ENCODE measurements at places on chromosomes 7 and 10. TPM values are rescaled to one million over a fixed set of nuclear protein-coding genes. Genes with fewer than 3 reads are reported as not detected.

DNA sequence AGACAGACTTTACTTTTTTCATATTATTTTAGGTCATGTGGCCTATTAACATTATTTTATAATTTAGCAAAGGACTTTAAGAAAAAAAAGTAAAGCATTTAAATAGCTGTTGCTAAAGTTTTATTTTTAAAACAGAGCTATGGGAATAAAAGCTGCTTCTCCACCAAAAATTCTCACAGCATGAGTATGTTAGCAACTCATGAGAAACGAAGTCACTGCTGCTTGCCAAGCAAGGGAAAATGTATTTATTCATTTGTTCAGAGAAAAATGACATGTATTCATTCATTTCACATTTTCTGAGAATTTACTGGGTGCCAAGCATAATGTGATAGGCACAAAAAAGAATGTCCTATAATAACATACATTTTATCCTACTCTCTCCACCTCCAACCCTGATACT is 5.1 kb downstream of the LRRC72 start:
- DNase-seq, result peak; percentile 26

Gene COPS6
- 93.6 TPM for polyA plus RNA-seq

- DNase-seq, result peak; percentile 53
These were observed 185.7 kb upstream of the TMEM72 start for GRCh38 chr10:44725404-44725803.

DNA sequence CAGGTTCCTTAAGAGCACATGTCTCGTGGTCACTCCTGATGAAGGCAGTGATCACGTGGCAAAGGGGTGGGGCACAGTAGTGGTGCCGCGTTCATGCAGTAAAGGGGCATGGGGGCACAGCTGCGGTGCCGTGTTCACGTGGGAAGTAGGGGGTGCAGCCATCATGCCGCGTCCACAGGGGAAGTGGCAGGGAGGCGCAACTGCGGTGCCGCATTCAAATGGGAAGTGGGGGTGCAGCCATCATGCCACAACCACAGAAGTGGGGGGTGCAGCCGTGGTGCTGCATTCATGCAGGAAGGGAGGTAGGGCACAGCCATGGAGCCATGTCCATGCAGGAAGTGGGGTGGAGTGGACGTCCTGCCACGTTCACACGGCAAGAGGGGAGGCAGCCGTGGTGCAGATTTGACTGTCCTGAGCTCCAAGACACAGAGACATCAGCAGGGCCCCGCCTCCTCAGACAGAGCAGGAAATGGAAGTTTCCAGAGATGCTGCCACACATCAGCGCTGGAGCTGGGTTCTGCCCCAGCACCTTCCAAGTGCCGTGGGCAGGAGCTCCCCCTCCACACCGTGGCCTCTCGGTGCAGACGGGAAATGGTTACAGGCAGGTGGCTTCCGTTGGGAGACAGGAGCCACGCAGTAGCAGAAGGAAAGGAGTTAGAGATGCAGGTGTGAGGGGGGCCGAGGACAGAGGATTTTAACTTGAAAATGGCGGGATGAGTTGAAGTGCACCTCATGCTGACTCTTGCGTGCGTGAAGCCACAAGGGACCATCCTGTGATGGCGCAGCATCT is 95.0 kb upstream of the DDC start:
- DNase-seq, result no peak

DNA sequence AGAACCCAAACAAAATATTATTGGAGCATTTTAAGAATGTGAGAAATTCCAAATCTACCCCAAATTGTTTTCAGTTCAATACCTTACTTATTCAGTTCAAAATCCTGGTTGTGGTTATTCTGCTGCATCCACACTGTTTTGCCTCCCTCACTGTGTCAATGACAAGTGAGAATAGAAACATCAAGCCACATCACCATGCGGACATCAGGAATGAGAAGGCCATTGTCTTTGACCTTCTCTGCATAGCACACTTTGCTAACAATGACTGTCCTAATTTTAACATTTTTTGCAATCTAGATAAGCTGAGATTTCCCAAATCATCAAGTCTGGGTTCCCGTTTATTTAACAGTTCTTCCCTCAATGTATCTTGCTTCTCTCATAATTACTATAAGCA is 93.7 kb downstream of the ELAPOR2 start:
- DNase-seq, result no peak

GRCh38 chr7:133118261-133118660 is 36.4 kb upstream of the CHCHD3 start:
- peak; percentile 20 for DNase-seq

- no peak for DNase-seq
These were observed 53.4 kb downstream of the TMEM209 start for GRCh38 chr7:130151591-130152492.

DNA sequence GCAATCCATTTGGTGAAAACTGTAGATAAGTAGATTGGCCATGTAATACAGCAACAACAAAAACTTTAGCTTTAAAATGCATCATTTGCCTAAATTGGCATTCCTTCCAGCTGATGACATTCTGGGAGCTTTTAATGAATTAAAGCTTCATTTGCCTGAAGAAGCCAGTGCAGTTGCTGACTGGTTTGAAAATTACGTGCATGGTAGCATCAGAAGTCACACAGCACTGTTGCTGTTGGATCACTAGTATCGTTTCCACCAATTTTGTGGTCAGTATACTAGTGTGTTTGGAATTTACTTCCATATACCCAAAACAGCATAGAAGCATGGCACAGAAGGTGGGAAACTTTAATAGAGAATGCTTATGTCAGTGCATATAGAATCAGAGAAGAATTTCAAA is 194.9 kb downstream of the ETV1 start:
- no peak for DNase-seq

Gene EGFR
- 18.9 TPM for polyA plus RNA-seq

GRCh38 chr7:129514683-129515082 is 12.4 kb downstream of the SMKR1 start:
- no peak for DNase-seq

- DNase-seq, result no peak
These were observed 410.4 kb upstream of the NPVF start for GRCh38 chr7:25638590-25639244.

- DNase-seq, result peak; percentile 85
These were observed 53.0 kb upstream of the PPP1R17 start for GRCh38 chr7:31633894-31634494.

- no peak for DNase-seq
These were observed 205.0 kb downstream of the DIP2C start for GRCh38 chr10:484441-484924.

Gene TEX47
- polyA plus RNA-seq, result not detected

GRCh38 chr7:43735403-43735801 is 6.1 kb upstream of the COA1 start:
- DNase-seq, result no peak

- DNase-seq, result no peak
These were observed 93.5 kb upstream of the DDC start for GRCh38 chr7:50658696-50659095.

Gene CAV2
- 39.0 TPM for polyA plus RNA-seq

- peak; percentile 58 for DNase-seq
These were observed 1.9 kb downstream of the ACSL5 start for GRCh38 chr10:112375721-112376395.

DNA sequence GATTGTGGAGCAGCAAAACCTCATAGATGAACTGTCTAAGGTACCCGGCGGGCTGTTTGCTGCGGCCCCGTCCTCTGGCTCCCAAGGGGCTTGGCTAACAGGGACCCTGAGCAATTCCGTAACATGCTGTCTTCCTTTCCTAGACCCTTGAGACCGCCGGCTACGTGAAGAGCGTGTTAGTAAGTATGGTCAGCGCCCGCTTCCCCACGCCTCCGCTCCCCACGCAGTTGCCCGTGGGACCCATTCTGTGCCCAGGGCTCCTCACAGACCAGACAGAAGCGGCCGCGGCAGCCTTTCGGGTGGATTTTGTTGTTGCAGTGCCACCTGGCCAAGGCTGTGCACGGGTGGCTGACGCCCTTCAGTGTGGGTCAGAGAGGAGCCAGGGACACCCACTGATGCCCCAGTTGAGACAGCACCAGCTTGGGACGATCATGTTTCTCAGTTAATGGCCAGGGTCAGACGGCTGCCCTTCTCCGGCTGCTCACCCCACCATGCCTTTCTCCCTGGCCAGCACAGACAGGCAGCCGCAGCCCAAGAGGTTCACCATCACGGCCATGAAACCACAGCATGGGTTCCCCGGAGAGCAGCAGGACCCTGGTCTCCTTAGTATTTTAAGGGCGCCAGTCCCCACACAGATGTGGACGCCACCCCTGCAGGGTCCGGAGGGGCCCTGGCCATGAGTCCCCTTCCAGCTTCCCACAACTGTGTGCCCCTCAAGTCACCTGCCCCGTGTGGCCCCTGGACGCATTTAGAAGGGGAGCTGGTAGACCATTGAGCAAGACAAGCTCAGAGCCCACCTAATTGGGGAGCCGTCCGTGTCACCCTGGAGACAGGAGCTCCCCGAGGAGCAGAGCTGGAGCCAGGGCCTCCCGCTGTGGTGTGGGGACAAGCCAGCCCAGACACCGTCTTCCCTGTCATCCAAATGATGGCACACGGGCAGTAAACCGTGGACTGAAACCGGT is 49.4 kb upstream of the DPYSL4 start:
- no peak for DNase-seq

DNA sequence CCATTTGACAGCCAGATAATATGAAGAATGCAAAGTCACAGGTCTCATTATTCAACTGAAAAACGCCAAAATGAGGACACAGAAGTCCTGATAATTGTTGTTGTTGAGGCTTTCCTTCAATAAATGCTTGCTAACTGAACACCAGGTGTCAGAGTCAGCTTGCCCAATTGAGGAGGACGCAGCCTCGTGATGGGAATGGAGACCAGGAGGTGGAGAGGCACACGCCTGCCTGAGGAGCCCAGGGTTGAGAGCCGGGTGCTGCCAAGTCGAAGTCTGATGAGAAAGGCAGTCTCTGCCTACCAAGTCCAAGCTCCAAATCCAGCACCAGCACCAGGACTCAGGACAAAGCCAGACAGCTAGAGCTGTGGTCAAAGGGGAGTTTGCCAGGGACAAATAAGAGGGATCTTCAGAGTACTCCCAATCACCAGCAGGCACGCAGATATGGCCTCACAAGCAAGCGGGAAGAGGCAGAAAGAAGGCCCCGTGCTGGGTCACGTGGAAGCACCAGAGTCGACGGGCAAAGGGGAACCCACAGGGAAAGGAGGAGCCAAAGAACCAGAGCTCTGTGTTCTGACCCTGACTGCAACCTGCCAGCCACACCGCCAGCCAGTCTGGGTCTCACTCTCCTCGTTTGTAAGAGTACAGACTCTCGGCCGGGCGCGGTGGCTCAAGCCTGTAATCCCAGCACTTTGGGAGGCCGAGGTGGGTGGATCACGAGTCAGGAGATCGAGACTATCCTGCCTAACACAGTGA is 47.6 kb downstream of the VOPP1 start:
- no peak for DNase-seq

- no peak for DNase-seq
These were observed 73.8 kb downstream of the DIP2C start for GRCh38 chr10:615583-616152.

DNA sequence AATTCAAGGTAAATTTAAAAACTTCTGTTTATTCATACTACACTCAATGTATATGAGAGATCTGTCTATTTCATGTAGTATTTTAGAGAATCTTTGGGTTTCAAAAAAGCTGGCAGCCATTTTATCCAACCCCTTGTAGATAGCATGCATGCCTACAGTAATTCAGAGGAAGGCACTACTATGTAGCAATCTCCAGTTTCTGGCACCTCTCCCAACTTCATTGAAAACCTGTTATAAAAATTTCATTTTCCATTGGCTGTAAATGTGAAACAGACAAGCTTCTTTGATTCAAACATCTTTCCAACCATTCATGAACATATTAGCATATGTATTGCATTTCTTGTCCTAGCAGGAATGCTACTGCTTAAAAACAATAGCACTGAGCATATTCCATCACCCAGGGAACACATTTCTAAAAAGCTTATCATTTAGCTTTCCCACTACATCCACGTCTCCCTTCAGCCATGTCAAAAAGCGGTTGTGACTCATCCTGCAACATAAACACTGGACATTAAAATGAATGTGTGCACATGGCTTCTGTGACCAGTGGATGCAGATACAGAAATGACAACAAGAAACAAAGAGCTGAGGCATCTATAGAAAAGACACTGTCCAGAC is 330.4 kb upstream of the AOAH start:
- no peak for DNase-seq

DNA sequence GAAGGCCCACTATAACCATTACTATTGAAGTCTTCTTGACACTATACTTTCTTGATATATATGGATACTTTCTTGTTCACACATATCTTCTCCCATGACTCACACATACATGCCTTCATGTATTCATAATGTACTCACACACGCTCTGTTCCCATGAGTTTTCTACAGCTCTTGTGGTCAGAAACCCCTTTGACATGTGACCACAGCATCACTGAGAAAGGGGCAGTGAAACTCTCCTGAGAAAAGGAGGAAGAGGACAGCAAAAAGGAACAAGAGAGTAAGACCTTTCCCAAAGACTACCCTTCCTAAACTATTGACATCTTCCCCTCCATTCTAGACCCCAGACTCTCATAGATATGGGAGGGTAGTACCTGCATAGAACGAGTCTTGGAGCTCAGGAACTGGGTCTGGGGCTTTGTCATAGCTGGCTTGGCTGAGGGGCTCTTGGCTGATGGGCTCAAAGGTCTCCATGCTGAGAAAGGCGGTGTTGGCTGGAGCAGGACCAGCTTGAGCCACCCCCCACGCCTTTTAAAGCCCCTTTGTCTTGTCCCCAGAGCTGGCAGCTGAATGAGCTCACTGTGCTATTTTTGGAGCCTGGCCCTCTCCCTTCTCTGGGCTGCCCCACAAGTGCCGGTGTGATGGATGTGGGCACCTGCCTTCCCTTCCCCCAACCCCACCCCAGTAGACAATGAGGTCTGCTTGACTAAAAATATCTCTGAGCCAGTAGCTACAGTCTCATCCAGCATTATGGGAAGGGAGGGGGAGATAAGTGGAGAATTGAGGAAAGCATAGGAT is 5.1 kb downstream of the SYNPO2L start:
- peak; percentile 91 for DNase-seq

DNA sequence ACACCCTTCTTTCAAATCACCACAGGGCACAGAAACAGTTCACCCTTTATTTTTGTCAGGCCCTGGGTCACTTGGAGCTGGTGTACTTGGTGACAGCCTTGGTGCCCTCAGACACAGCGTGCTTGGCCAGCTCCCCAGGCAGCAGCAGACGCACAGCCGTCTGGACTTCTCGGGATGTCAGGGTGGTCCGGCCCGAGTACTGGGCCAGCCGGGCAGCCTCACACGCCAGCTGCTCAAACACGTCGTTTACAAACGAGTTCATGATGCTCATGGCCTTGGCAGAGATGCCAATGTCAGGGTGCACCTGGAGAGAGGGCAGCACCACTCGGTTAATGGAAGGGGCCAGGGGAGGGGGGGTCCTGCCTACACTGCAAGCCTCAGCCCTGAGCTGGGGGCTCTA is 2.5 kb downstream of the H2BK1 start:
- no peak for DNase-seq

All from muscle of leg (tissue), 16 donors.